Suprapubic skin (tissue), 4 donors: ENCODE measurements at places on chromosomes 3 and 15. TPM values are rescaled to one million over a fixed set of nuclear protein-coding genes. Genes with fewer than 3 reads are reported as not detected.

DNA sequence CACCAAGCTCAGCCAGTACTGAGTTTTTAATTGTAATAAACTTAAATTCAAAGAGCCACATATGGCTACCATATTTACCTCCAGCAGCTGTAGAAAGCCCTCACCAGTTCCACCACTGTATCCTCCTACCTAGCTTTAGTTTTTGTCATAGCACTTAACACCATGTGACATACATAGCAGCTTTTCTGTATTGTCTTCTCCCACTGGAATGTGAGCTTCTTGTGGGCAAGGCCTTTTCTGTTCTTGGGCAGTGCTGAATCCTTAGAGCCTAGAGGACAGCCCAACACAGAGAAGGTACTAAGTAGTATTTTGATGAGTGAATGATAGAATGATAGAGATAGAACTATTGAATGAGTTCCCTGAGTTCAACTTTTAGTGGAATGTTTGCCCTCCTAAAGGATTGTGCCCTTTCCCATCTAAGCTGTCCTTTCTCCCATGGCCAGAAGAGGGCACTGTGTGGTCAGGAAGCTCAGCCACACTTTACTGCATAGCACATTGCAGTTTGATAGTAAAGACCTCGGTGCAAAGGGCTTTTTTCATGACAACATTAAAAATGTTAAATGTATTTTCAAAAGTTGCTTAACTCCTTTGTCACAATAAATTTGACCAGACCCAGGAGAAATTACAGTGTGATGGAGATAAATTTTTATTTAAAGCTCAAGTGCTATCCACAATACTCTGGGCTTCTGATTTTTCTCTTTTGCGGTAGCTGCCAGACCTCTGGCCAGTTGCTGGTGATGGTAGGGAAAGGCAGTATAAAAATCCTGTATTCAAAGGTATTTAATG lies 115.8 kb downstream of the GHSR start:
- no peak overlapping the region for H3K27ac ChIP-seq
- no peak overlapping the region for H3K4me3 ChIP-seq
- H3K36me3 ChIP-seq = peaks cover 42% of the 10 kb centered on the region
- peak; percentile 75 for DNase-seq
- no peaks in the 10 kb centered on the region for H3K27me3 ChIP-seq

CCR9 gene
- total RNA-seq = not detected

GRCh38 chr15:69908590-69909420 lies 188.9 kb downstream of the TLE3 start:
- no peak overlapping the region for H3K4me3 ChIP-seq
- H3K27me3 ChIP-seq = peaks cover 3% of the 10 kb centered on the region

TTLL13 gene
- total RNA-seq = 0.21 TPM

DNA sequence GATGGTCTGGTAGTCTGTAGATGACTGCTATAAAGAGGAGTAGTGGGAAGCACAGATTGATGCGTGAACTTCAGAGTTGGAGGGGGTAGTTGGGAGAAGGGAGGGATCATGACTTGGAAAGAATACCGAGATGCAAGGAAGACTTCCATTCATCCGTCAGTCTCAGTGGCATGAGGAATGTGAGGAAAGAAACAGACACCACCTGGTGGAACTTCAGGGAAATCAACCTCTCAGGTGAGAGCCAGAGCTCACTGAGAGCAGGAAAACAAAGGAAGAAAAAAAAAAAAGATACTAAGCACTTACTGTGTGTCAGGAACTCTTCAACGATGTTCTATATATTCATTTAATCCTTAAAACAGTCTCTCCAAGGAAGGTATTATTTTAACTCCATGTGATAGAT lies 172.4 kb downstream of the OXSM start:
- no peak overlapping the region for H3K27ac ChIP-seq
- H3K27me3 ChIP-seq = no peaks in the 10 kb centered on the region
- H3K4me3 ChIP-seq = no peak overlapping the region
- DNase-seq = no peak

- no peak overlapping the region for H3K4me3 ChIP-seq
- no peaks in the 10 kb centered on the region for H3K36me3 ChIP-seq
- DNase-seq = no peak
- peaks cover 3% of the 10 kb centered on the region for H3K4me1 ChIP-seq
- no peaks in the 10 kb centered on the region for H3K27me3 ChIP-seq
- no peak overlapping the region for H3K27ac ChIP-seq
Measured at GRCh38 chr15:57677204-57677603, 29.3 kb upstream of the POLR2M start.

GRCh38 chr3:15527031-15527459 lies 5.5 kb upstream of the COLQ start:
- H3K4me3 ChIP-seq = no peak overlapping the region
- no peaks in the 10 kb centered on the region for H3K36me3 ChIP-seq
- H3K27me3 ChIP-seq = no peaks in the 10 kb centered on the region
- no peaks in the 10 kb centered on the region for H3K4me1 ChIP-seq

GRCh38 chr15:81334768-81335435 lies 11.0 kb upstream of the STARD5 start:
- no peak overlapping the region for H3K4me3 ChIP-seq
- H3K36me3 ChIP-seq = no peaks in the 10 kb centered on the region
- H3K27ac ChIP-seq = no peak overlapping the region
- H3K4me1 ChIP-seq = peaks cover 10% of the 10 kb centered on the region
- DNase-seq = no peak
- no peaks in the 10 kb centered on the region for H3K27me3 ChIP-seq

CCK gene
- not detected for total RNA-seq

STAB1 gene
- 18.8 TPM for total RNA-seq

DNA sequence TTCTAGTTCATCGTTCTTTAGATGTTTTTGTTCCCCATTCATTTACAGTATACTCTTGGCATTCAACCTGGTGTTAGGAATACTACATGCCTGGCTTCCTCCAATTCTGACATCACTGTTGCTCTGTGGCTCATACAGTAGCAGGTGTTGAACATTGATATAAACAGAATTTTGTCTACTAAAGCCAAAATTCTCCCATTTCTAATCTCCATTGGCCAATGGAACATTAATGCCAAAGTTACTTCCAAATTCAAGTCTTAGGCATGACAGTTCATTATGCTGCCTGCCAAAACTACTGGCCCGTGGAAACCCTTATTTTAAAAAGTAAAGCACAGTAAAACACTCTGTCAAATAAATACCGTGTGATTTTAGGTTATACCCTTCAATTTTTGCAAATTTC lies 368.0 kb downstream of the NAALADL2 start:
- no peaks in the 10 kb centered on the region for H3K36me3 ChIP-seq

TPRG1 gene
- 29.4 TPM for total RNA-seq

IL17RB gene
- 1.9 TPM for total RNA-seq

- no peak overlapping the region for H3K27ac ChIP-seq
- peaks cover 14% of the 10 kb centered on the region for H3K36me3 ChIP-seq
- no peaks in the 10 kb centered on the region for H3K27me3 ChIP-seq
- H3K4me3 ChIP-seq = no peak overlapping the region
- peaks cover 22% of the 10 kb centered on the region for H3K4me1 ChIP-seq
- no peak for DNase-seq
Measured at GRCh38 chr15:64343841-64344240, 12.1 kb downstream of the CSNK1G1 start.

CMTM8 gene
- 7.4 TPM for total RNA-seq

- no peaks in the 10 kb centered on the region for H3K27me3 ChIP-seq
- peaks cover 19% of the 10 kb centered on the region for H3K36me3 ChIP-seq
- no peak overlapping the region for H3K27ac ChIP-seq
- no peak for DNase-seq
- no peaks in the 10 kb centered on the region for H3K4me1 ChIP-seq
Measured at GRCh38 chr3:38519651-38520050, 23.5 kb downstream of the EXOG start.

DNA sequence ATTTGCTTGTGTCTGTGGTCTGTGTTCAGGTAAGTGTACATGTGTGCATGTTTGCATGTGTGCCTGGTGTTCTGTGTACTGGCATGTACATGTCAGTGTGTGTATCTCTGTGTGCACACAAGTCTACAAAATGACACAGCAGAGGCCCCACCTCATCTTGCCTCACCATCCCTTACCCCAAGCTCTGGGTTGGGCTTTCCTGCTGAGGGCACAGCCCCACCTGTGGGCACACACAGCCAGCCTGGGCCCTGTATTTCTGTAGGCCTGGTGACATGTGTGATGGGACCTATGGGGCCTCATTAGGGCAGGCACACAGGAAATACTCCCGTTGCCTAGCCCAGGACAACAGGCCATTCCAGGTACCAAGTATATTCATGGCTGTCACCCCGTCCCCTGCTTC lies 13.5 kb downstream of the VIPR1 start:
- H3K27ac ChIP-seq = peak overlapping the region; percentile 91
- no peaks in the 10 kb centered on the region for H3K27me3 ChIP-seq
- H3K36me3 ChIP-seq = no peaks in the 10 kb centered on the region
- DNase-seq = no peak

DNA sequence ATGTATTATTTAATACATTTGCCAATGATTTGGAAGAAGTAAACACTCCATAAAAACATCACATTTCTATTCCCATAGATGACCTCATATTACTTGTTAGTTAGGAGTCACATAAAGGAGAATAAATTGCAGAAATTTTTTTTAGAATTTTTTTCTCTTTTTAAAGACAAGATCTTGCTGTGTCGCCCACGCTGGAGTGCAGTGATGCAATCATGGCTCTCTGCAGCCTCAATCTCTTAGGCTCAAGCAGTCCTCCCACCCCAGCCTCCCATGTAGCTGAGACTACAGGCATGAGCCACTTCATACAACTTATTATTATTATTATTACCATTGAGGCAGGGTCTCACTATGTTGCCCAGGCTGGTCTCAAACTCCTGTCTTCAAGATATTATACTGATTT lies 12.3 kb upstream of the USP8 start:
- H3K4me1 ChIP-seq = no peaks in the 10 kb centered on the region
- no peak overlapping the region for H3K4me3 ChIP-seq
- no peak for DNase-seq
- H3K36me3 ChIP-seq = no peaks in the 10 kb centered on the region
- no peaks in the 10 kb centered on the region for H3K27me3 ChIP-seq
- H3K27ac ChIP-seq = no peak overlapping the region

DNA sequence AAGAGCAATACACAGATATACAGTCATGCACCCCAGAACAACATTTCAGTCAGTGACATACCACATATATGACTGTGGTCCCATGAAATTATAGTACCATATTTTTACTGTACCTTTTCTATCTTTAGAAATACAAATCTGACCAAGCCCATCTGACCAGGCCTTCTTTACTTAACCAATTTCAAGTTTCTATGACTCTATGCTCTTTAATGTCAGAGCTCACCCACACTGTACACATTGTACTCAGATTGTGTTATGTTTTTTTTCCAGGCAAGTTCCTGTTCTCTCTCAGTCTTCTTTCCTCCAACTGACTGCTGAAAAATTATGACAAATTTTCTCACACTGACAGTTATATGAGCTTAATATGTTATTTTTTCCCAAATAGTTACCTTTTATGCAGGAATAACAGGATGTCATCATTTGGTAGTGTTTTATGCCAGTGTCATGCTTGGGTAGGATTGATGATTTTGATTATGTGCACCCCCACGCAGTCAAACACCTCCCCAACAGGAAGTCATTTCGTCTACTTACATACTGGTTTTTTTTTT lies 8.0 kb upstream of the CBLB start:
- no peaks in the 10 kb centered on the region for H3K27me3 ChIP-seq
- DNase-seq = no peak
- peaks cover 5% of the 10 kb centered on the region for H3K4me1 ChIP-seq
- no peak overlapping the region for H3K4me3 ChIP-seq
- no peak overlapping the region for H3K27ac ChIP-seq
- no peaks in the 10 kb centered on the region for H3K36me3 ChIP-seq

DNA sequence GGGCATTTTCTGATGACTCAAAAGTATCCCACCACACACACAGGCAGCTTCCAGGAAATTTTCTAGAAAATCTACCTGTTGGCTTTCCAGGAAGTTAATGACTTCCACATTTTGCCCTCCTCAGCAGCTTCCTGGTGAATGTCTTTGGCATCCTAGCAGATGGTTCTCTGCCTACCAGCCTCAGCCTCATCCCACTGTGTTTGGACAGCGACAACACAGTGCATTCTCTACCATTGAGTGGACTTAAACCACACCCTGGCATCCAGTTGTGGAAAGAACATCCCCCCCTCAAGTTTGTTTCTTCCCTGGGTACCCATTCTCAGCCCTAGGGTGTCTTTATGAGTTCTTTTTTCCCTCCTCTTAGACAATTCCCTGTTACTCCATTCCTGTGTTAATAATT lies 50.8 kb upstream of the GADL1 start:
- H3K4me3 ChIP-seq = no peak overlapping the region
- H3K4me1 ChIP-seq = no peaks in the 10 kb centered on the region
- DNase-seq = no peak
- no peaks in the 10 kb centered on the region for H3K36me3 ChIP-seq
- no peaks in the 10 kb centered on the region for H3K27me3 ChIP-seq

CCR3 gene
- total RNA-seq = 1.9 TPM

GRCh38 chr3:117603097-117603496 lies 893.5 kb downstream of the TUSC7 start:
- H3K36me3 ChIP-seq = no peaks in the 10 kb centered on the region
- no peaks in the 10 kb centered on the region for H3K4me1 ChIP-seq
- no peak overlapping the region for H3K4me3 ChIP-seq
- DNase-seq = no peak
- H3K27ac ChIP-seq = no peak overlapping the region
- no peaks in the 10 kb centered on the region for H3K27me3 ChIP-seq

CHCHD4 gene
- 11.3 TPM for total RNA-seq

MUC20 gene
- 4.9 TPM for total RNA-seq

DNA sequence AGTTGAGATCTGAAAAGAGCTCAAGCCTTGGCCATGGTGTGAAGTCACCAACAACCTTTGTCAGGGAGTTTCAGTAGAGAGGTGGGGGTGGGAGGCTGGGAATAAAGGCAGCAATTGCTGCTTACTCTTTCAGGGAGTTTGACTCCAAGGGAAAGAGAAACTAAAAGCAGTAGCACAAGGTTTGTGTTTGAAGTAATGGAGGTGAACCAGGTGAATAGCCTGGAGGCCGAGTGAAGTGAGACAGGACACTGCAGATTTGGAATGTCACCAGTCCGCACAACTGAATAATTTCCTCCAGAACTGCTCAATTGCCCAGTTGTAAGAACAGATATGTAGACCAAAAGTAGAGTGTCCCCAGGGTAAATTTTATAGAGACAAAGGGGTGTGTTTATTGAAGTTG lies 44.1 kb downstream of the CD86 start:
- H3K36me3 ChIP-seq = no peaks in the 10 kb centered on the region
- H3K27ac ChIP-seq = no peak overlapping the region
- no peak for DNase-seq

DNA sequence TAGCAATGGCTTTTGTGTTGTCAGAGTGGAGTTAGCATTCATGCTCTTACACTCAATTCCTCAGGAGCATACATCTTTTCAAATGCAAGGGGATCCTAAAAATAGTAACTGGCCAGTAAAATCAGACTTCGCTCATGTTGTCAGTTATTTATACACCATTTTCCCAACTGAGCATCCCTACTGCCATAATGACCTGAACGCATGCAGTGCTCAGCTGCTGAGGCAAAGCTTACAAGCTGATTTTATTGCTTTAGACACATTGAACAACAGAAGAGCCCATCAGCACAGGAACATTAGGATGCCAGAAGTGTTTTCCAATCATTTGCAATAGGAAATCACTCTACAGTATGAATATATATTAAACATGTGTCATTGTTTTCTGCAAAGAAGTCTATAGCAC lies 689.7 kb upstream of the BCHE start:
- DNase-seq = no peak
- H3K4me1 ChIP-seq = no peaks in the 10 kb centered on the region
- H3K36me3 ChIP-seq = no peaks in the 10 kb centered on the region
- H3K27ac ChIP-seq = no peak overlapping the region
